ENCODE measurements at places on chromosomes 4 and X.

DNA sequence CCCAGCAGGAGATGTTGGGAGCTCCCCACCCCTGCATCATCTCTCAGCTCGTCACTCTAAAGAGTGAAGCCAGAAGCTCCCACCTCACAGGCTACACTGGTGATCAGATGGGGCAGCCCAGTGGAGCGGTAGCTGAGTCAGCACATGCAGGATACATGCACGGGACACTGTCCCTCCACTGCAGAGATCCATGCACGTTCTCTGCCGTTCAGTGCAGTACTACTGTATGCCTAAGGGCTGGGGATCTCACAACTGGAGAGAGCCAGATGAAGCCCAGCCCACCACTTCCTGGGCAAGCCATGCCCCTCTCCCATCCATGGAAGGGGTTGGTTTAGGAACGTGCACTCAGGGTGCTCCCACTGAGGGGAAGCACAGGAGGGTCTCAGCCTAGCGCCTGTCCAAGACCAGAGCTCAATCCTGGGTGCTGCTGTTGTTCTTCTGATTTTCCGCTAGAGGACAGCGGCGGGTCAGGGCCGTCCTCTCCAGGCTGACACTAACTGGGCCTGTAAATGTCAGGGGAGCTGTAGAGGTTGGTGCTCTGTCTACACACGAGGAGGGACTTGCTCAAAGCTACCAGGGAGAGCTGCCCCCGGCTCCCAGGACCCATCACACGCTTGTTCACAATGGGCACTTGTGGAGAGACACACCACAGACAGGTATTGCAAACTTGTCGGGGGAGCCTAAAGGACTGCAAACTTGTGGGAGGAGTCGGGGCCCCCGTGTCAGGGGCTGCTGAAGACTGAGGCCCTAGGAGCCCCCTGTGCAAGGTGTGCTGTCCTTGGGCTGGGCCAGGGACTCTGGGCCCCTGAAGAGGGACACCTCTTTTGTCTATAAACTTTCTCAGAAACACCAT, 18.2 kb upstream of the ABLIM2 start:
- DNase-seq: no peak

DNA sequence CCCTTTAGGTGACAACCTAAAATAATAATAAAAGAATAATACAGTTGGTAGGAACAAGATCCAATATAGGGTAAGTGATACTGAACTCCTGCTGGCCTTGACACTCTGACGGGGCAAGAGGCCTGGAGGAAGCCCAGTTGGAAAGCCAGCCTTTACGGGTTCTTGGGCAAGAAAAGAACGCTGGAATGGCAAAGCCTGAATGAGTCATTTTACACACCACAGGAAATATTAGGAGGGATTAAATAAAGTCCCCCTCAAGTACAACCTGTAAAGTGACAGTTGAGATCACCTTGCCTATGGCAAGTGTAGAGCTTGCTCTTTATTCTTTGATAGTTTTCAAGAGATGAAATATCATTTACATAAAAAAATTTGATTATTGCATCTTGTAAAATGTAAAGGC, 244.5 kb upstream of the TLL1 start:
- no peak for DNase-seq

- no peak for DNase-seq
These were observed 170.6 kb upstream of the GK2 start for GRCh38 chr4:79578606-79579005.

GRCh38 chrX:11791090-11791489, 33.1 kb downstream of the MSL3 start:
- DNase-seq: no peak

- DNase-seq: no peak
These were observed 45.2 kb downstream of the SLC4A4 start for GRCh38 chr4:71383984-71384383.

- no peak for DNase-seq
These were observed 386.1 kb upstream of the CNKSR2 start for GRCh38 chrX:20988118-20988517.

GRCh38 chr4:119314356-119314755, 7.6 kb downstream of the FABP2 start:
- no peak for DNase-seq

- no peak for DNase-seq
These were observed 53.8 kb upstream of the TBC1D14 start for GRCh38 chr4:6855692-6856297.

Data from esophagus squamous epithelium (tissue), 5 donors.